ENCODE measurements at places on chromosomes 5 and 9.

- no peak for DNase-seq
These were observed 1.7 kb upstream of the GLT6D1 start for GRCh38 chr9:135641047-135641446.

DNA sequence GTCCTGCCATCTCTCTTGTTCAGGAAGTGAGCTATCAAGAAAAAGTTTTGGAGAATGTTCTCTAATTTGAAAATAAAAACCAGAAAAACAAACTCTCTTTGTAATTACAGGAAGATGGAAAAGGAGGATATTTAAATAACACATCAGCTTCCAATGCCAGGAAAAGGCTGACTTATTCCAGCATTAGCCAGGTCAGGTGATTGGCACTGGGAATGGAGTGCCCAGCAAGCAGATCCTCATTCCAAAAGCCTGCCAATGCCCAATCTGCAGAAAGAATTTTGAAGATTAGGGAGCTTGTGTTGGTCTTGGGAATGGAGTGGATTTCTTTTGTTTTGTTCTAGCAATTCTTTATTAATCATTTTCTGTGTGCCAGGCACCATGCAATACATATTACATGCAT lies 196.6 kb downstream of the SNCAIP start:
- DNase-seq: no peak

DNA sequence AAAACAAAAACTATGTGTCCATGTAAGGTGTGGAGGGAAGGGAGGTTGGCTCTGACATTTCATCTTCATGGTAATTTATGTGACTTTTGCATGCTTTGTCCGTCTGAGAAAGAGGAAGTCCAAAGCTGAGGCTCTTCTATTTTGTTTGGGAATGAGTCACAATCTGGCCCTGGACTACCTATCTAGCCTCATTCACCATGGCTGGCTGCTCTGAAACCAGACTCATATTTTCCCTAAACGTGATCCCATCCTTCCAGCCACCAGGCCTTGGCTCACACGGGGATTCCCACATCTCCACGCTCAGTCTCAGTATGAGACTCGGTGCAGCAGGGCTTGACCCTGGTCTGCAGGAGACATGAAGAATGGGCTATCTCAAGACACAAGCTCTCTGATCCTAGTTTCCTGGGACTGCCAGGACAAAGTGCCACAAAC lies 672.8 kb downstream of the ACTL7B start:
- peak; percentile 78 for DNase-seq

DNA sequence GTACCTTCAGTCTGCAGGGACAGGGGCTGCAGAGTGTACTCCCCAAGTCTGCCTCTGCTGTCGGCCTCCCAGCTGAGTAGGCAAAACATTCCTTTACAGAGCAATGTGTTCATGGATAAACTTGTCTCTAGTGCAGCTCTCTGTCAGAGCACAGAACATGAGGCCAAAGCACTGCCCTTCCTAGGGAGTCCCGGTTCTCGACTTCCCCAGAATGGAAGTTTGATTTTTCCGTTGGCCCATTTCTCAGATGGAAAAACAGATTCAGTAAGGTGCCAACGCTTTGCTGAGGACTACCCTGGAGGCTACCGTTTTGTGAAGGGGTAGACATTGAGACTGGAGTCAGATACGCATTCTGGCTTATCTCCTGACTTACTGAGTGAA lies 422 bp upstream of the TRIM32 start:
- peak; percentile 46 for DNase-seq

- no peak for DNase-seq
These were observed 217.6 kb downstream of the NDUFS4 start for GRCh38 chr5:53777864-53778618.

- peak; percentile 13 for DNase-seq
These were observed 681.8 kb downstream of the SEMA5A start for GRCh38 chr5:8864053-8864452.

DNA sequence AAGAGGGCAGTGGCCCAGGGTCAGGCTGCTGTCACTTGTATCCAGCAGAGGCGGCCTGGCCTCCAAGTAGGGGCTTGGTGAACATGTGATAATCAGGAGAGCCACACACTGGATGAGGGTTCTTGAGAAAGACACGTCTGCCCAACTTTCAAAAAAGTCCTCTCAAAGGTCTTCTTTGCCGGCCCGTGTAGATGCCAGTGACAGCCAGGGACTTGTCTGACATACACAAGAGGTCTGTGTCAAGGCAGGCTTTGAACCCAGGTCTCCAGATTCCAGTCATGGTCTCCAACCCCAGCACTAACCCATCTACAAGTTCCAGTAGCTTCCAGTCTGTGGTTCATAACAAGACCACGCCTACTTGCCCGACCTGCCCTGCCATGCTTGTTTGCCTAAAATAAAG lies 7.9 kb upstream of the AMBP start:
- no peak for DNase-seq

DNA sequence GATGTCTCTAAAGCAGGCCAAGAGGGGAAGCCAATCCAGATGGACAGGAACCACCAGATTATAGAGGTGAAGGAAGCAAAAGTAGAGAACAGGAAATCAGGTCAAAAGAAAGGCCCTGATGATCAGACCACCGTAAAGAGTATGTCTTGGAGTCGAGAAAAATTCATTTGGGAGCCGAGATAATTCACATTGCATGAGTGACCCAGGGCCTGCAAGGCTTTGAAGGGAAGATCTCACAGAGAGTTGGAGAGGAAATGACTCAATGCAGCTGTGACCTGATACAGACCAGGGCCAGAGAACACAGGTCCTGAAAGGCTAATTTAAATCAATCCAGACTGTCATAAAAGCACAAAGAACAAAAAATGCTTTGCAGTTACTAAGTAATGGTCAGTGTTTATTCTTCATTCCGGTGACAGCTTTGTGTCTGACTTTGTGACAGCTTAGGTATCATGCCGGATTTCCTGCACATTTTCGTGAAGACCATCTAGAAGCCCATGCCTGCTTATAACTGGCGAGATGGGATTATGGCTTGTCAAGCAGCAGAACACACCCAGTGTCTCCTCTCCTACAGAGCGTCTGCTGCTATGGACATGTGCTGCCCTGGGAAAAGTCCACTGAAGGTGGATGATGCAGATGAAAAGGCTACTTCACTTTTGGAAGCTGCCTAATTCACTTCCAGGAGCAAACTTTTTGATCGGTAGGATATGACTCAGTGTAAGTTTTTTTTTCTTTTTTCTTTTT lies 5.8 kb upstream of the ACTBL2 start:
- peak; percentile 67 for DNase-seq

- no peak for DNase-seq
These were observed 28.2 kb downstream of the TCERG1 start for GRCh38 chr5:146475190-146475780.

DNA sequence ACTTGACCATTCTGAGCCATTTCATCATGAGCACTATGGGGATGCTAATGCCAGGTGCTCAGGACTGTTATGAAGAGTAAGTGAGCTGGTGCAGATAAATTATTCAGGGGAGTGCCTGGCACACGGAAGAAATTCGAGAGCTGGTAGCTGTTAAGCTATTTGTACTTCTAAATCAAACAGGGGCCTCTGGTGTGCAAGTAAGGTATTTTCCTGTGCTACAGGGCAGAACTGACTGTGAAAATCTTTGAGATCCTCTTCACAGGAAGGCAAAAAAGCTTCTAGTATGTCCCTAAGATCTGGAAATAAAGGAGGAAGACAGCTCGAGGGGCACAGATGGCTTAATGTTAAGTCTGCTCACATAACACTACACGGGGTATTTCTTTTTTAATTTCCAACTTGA lies 106.3 kb upstream of the SPOCK1 start:
- peak; percentile 24 for DNase-seq

- no peak for DNase-seq
These were observed 345.0 kb downstream of the DMAC1 start for GRCh38 chr9:7454624-7455023.

GRCh38 chr5:174617285-174617684 lies 107.1 kb upstream of the MSX2 start:
- DNase-seq: no peak

GRCh38 chr5:61162832-61163567 lies 732 bp upstream of the SMIM15 start:
- DNase-seq: no peak

DNA sequence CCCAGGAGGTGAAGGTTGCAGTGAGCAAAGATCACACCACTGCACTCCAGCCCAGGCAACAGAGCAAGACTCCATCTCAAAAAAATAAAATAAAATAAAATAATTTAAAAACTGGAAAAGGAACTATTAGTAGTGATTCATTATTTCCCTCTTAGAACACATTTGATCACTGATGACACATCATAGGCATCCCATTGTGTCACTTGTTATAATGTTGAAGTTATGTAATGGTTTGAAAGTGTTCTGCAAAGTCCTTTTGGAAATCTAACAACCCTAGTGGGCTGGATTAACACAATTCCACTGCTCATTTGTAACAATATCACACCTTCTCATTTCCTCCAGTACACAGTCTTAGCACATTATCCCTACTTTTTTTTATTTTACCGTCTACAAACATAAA lies 81.8 kb upstream of the LMNB1 start:
- DNase-seq: peak; percentile 17

GRCh38 chr5:180070756-180071530 lies 616 bp downstream of the RNF130 start:
- peak; percentile 60 for DNase-seq

- no peak for DNase-seq
These were observed 705.6 kb downstream of the SEMA5A start for GRCh38 chr5:8840237-8840636.

- no peak for DNase-seq
These were observed 136.4 kb downstream of the GRIA1 start for GRCh38 chr5:153626836-153627235.

DNA sequence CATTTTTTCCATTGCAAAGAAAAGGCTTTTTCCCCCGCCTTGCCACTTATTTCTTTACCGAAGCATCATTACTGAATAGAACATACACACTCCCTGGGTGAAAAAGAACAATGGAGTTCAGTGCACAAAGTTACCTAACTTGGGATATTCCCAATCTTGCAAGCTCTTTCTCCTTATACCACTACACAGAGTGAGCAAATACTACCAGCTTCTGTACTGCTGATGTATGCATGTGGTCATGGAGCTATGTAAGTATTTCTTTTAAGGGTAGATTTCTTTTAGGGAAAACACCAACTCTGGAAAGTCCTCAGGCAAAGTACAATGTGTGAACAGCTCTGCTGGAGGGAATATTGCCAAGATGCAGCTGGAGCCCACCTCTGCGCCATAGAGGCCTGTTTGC lies 81.1 kb downstream of the AOPEP start:
- no peak for DNase-seq

- peak; percentile 85 for DNase-seq
These were observed 103.2 kb upstream of the VCAN start for GRCh38 chr5:83368319-83368718.

GRCh38 chr9:109856785-109857184 lies 76.8 kb downstream of the PALM2AKAP2 start:
- peak; percentile 18 for DNase-seq

GRCh38 chr5:32522429-32523143 lies 62.8 kb upstream of the SUB1 start:
- peak; percentile 85 for DNase-seq

GRCh38 chr9:14170973-14171596 lies 142.9 kb downstream of the NFIB start:
- no peak for DNase-seq

DNA sequence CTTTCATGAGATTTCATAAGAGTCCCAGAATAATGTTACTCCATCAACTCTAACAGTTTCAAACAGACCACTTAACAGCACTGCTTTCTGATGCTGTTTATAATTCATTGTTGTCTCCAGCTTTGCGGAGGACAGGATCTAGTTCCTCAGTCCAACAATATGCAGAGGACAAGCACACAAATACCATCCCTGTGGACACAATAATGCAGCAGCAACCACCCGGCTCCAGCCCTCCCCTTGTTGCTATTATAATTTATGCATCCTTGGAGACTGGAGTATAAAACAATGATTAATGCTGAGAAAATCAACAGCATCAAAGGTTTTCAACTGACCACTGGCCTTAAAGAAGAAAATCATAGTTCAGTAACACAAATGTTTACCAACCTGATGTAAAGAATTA lies 108.3 kb downstream of the DENND1A start:
- no peak for DNase-seq

- DNase-seq: no peak
These were observed 125.1 kb upstream of the COL5A1 start for GRCh38 chr9:134516464-134516863.

DNA sequence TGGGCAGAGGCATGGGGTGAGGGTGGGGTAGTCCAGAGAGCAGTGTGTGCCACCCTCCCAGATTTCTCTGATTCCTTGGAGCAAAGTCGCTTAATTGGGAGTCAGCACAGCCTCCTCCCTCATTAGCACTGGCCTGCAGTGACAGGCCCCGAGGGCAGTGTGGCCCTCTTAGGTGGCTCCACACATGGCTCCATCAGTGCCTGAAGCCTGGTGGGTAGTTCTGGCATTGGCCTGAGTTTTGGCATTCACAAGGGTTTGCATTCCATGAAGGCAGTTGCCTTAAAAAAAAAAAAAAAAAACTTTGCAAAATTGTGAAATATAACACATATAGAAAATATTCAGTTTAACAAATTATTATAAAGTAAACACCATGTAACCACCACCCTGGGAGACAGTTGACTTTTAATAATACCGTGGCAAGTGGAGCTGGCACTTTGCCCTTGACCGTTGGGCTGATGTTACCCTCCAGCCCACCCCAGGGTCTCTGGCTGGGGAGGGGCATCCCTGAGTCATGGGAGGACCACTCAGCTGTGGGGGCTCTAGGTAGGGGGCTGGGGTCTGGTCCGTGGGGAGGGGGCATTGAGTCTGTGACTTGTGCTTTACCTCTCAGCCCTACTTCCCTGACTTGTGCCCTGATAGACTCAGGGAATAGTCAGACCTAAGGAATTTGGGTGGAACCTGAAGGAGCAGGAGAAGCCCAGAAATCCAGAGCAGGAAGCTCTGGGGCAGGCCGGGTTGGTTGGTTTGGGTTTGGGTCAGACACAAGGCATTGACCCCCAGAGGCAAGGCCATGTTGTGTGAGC lies 51.3 kb upstream of the PITX1 start:
- DNase-seq: peak; percentile 52

DNA sequence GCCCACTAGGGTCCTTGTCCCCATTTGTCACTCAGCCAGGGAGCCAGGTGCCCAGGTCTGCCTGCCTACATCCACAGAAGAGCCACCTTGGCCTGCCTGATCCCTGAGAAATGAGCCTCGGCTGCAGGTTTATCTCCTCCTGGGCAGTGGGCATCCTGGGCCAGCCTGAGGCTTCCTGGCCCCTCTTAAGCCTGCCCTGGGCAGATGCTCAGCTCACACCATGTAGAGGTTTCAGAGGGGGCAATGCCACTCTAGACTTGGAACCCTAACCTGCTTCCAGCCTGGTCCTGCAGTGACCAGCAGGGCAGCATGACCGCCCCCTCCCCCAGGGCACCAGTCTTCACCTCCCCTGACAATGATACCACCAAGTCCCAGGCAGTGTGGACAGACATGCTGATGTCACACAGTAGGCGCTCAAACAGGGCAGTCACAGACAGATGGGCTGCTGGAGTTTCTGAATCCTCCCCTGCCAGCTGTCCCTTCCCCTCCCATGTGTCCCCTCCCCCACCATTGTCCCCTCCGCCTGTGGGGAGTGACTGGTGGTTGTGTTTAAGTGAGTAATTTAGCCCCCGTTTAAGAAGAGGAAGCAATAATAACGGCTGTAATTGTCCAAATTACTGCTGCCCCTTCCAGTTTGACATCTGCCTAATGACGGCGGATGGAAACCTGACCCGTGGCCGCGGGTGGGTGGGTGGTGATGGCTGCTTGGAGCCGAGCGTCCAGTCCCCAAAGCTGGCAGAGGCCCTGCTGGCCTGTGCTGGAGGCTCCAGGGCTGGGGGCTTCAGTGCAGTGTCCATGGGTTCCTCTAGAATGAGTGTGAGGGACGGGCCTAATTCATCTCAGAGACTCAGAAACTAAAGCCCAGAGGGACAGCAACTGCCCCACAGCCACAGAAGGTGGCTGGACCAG lies 147.7 kb downstream of the BARX1 start:
- no peak for DNase-seq

GRCh38 chr9:4214486-4214885 lies 85.4 kb downstream of the GLIS3 start:
- DNase-seq: peak; percentile 40
